ENCODE measurements at places on chromosomes 5 and 9.

- no peak for DNase-seq
Observed at GRCh38 chr5:113527746-113528145, 14.3 kb downstream of the YTHDC2 start.

DNA sequence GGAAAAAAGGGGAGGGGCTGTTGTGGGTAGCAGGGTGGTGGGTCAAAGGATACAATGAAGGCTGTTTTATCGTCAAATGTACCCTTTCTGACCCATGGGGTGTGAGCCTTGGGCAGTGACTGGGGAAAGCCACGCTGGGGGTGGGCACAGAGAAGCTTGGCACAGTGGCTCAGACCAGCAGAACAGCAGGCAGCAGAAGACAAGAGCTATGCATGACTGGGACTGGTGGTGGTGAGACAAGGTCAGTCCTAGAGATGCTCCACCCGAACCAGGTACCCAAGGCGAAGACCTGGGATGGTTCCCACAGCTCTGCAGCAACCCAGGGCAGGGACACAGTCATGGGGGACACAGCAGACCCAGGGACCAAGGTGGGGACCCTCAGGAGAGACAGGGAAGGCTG is 38.3 kb downstream of the BICD2 start:
- DNase-seq = no peak

GRCh38 chr9:94967482-94967881 is 241.0 kb downstream of the AOPEP start:
- DNase-seq = no peak

DNA sequence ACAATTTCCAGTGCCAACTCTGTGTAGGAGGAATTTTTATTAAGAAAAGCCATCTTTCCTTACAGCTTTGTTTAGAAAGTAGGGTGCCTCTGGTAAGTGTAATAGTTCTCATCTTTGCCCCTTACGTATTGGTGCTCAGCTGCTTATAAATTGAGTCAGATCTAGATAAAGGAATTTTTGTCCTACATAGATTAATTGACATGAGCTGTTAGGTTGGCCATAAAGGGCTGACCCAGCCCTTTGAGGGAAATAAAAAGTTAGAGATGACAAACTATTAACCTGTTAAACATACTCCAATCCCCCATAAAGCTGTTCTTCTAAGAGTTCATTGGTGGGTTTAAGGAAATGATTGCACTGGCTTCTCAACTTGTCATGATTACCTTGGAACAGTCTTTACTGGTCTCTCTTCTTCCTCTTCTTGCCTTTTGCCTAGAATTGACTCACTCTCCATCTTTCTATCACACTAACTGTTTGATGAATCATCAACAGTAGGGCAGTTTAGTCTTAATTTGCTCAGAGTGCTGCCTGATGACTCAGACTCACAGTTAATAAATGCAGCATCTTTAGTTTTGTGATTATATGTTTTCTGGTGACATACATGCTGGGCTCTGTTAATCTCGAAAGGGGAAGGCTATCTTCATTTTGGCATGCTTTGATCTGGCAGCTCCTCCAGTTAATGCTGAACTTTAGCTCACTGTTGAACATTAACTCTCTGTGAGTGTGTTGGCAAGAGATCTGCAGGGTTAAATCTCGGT is 51.7 kb downstream of the ARHGAP26 start:
- peak; percentile 74 for DNase-seq

DNA sequence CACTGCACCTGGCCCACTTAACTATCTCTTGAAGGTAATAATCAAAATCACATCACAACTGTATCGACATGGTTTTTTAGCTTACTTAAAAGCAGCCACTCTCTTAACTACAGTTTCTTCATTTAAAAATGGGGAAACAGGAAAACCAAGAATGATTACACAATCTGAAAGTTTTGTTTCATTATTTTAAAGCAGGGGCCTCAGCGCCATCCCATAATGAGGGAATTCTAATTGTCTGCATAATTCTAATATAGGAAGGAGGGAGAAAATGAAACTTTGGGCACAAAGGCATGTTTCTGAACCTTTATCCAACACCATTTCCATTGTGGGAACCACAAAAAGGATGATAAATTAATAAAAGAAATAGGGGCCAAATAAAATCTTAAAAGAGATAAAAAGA is 7.6 kb downstream of the HACD4 start:
- no peak for DNase-seq

DNA sequence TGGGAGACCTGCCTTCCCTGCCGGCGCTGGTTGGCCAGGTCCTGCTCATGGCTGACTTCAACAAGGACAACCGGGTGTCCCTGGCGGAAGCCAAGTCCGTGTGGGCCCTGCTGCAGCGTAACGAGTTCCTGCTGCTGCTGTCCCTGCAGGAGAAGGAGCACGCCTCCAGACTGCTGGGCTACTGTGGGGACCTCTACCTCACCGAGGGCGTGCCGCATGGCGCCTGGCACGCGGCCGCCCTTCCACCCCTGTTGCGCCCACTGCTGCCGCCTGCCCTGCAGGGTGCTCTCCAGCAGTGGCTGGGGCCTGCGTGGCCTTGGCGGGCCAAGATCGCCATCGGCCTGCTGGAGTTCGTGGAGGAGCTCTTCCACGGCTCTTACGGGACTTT is 10.6 kb downstream of the DIPK1B start:
- DNase-seq = no peak

GRCh38 chr5:1521671-1522600 is 1.8 kb downstream of the LPCAT1 start:
- peak; percentile 55 for DNase-seq

DNA sequence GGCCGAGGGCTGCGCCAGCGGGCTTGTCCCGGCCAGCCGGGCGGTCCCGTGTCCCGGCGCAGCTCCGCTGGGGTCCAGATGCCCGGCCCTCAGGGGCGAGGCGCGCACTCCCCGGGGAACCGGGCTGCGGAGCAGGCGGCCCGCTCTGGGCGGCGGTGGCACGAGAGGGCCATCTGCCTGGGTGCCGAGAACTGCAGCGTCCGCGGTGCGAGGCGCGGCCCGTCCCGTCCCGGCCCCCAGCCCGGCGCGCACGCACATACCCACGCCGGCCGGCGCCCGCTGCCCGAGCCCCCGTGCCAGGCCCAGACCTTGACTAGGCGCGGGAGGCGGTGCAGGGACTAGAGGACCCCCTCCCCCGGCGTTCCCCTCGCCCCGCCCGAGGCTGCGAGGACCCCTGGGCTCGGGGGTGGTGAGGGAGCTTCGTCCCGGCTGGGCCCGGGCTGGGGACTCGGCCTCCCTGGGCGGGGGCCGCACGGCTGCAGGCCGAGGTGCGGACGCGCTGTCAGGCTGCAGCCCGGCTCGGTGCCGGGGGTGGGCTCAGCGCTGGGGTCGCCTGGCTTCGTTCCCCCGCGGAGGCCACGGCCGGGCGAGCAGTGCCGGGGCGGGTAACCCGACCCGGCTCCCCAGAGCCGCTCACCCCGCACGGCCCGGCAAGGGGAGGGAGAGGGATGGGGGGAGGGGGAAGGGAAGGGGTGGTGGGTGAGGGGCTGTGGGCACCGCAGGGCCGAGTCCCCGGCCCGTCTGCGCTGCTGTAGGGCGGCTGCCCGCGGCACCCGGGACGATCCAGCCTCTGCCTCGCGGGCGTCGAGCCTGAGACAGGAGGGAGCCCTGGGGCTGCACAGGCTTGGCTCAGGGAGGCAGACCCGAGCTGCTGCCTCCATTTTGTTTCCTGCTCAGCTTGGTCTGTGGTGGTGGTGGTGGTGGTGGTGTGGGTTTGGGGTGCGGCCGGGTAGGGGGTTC is 1.2 kb upstream of the NSD1 start:
- no peak for DNase-seq
